Activated naive CD4-positive, alpha-beta T cell (primary cell): ENCODE measurements at places on chromosomes 6 and 20.

DNA sequence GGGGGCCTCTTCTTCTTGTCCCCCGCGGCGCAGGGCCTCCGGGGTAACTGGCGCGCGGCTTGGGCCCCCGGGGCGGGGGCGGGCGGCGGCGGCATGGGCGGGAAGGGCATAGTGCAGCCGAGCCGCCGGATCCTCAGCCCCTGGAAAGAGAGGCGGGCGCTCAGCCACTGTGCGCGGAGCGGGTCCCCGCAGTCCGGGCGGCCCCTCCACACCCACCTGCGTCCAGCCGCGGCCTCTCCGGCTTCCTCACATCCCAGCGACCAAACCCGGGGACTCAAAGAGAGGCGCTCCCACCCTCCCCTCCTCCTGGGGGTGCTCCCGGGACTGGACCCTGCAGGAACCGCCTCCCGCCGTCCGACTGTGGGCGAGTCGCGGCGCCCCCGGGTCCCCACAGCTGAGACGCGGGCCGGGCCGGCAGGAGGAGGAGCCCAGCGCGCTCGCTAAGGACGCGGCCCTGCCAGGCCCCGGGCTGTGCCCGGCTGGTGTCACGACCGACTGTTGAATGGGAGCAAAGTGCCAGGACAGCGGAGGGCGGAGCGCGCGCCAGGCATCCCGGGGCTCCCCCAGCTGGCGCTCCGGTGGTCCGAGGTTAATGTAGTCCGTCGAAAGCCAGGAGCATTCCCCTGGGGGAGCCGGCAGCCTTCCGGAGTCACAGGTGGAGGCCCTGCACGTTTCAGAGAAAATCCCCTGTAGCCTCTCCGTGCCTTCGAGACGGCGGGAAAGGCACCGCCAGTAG, at the start of gene PRR18:
Gene PRR18, minus strand, starts transcription at position 360 of the 736 bp plus-strand sequence. Its CDS starts 250 bp downstream, at position 110.
- no peak for DNase-seq

GRCh38 chr6:159639721-159640120, 53.3 kb downstream of the SOD2 start:
- DNase-seq: no peak

- no peak for DNase-seq
Measured at GRCh38 chr6:36025260-36025931, 955 bp upstream of the SLC26A8 start.

- no peak for DNase-seq
Measured at GRCh38 chr20:63658749-63659187, 656 bp downstream of the RTEL1 start.

DNA sequence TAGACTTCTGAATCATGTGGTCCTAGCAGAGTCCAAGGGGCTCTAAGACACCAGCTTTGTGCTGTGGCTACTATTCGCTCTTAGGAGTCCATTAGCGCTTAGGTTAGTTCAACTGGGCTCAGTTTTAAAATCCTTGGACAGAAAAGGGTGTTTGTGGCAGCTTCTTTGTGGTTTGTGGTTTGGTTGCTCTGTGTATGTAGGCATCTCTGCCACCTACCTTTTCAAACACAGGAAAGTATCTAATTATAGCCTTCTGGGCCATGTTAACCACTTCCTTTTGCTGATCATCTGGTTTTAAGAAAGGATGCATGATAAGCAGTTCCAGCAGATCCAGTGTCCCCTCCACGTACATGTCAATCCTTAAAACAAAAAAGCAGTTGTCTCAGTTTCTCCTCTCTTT, 10.8 kb downstream of the GSTA4 start:
- no peak for DNase-seq

GRCh38 chr6:105330364-105330763, 72.5 kb downstream of the PREP start:
- no peak for DNase-seq

GRCh38 chr20:45091366-45091765, 9.6 kb downstream of the KCNS1 start:
- no peak for DNase-seq

DNA sequence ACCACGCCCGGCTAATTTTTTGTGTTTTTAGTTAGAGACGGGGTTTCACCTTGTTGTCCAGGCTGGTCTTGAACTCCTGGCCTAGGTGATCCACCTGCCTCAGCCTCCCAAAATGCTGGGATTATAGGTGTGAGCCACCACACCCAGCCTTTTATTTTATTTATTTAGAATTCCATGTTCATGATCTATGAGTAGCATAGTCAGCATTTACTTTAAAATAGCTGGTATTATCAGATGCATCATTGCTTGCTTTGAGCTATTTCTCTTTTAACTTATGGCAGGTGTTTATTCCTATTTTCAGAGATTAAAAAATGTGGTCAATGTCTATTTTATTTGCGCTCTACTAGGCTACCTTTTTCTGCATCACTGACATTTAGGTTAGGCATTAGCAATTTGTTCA, 152.0 kb downstream of the UTRN start:
- no peak for DNase-seq

- no peak for DNase-seq
Measured at GRCh38 chr20:36883977-36884535, 8.1 kb downstream of the TLDC2 start.

DNA sequence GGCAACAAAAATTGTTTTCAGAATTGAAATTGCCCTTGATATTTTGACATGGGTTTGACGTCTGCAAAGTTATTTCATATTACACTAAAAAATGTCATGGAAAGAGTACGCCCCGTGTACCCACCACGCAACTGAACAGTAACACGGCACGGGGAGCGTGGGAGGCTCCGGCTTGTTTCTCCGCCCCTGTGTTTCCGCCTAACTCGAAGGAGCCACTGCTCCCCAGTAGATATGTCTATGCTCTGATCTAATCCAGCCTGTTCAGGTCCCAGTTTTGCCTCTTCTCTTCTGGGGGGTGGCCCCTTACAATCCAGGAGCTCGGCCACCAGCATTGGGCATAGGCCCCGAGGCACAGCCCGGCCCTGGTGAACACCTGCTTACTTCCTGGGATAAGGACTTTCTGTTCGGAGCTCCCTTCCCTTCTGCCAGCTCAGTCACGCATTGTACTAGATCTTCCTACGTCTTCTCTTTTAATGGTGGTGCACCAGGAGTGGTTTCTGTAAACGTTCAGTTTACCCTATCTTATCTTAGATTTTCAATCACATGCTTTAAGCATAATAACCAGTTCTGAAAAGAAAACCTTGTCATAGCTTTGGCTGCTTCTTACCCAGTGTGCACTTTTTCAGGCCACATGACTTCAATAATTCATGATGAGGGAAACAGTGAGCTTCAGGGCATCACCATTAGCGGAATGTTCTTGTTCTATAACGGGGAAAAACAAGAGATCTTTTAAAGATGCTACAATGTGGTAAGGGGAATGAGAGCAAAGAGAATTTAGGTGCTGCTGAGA, 43.9 kb upstream of the EXOC2 start:
- no peak for DNase-seq

DNA sequence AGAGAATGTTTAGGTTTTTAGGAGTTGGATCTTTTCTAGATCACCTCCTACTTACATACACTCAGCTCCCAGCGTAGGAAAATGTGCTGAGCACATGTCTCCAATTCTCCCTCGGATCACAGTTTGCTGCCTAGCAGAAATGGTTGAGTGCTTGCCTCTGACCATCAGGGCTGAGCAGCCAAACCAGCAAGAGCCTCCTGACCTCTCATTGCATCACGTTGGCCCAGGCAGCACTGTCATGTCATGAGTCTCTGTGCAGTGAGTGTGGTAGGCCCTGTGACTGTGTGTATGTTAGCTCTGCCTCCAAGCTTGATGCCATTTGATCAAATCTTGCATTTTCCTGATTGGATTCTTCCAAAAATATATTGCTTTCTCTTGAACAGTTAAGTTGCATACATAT, 112.0 kb downstream of the LRRC1 start:
- DNase-seq: no peak

DNA sequence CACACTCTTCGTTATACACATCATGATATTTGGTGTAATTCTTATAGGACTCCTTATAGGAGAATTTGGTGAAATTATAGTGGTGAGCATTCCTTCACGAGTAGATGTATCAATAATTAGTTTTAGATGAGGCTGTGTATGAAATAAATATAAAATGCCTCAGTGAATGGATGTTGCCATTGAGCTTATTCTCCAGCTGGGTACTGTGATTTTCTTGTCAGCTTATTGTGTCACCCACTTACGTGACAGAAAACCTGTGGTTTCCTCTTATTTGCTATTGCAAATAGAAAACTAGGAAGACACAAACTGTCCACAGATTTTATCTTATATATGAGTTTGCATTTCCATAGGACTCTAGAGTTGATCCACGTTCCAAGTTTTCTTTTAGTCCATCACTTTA, 439.9 kb upstream of the RNF217 start:
- no peak for DNase-seq

GRCh38 chr6:36716476-36717093, 19.0 kb downstream of the RAB44 start:
- no peak for DNase-seq

DNA sequence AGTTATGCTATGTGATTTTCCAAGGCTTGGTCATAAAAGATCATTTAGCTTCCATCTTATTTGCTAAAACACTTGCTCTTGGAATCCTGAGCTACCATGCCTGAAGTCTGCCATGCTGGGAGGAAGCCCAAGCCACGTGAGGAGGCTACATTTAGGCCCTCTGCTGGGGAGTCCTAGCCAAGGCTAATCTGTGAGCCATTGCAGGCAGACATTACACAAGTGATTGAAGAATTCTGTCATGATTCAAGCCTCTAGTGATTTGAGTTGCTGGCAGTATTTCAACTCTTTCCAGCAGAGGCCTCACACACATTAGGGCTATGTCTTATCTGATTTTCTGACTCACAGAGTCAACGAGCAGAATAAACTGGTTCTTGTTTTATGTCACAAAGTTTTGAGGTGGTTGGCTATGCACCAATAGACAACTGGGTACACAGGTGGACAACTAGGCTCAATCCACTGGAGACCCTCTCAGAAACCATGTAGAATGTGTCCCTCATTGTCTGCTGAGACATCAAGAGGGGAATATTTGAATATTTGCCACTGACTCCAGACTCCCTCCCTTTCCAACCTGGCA, 227.2 kb upstream of the SULF2 start:
- DNase-seq: no peak

- DNase-seq: no peak
Measured at GRCh38 chr20:14235355-14235754, 102.1 kb downstream of the FLRT3 start.
